NCI-H446 treated with DMSO at 0.1 percent for 48 hours (cell line): ENCODE measurements at places on chromosomes 2 and 18.

GRCh38 chr2:27071990-27072830, 756 bp upstream of the OST4 start:
- no peak for DNase-seq

DNA sequence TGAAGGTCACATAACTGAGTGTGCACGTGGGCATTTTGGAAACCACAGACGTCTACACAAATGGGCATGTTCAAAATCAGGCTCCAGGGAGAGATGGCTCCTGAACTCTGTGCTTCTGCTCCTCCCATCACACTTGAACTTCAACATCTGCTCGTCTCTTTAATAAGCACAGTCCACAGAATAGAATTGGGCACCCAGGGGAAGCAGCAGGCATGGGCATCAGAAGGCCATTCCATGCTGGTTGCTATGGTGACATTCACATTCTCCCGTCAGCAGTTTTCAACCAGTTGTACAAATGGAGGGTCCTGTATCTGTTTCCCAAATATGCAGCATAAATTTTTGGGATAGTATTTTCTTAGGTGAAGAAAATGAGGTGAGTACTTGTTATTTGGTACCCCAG, 183.7 kb upstream of the COPS8 start:
- no peak for DNase-seq

- DNase-seq, result no peak
Observed at GRCh38 chr2:150983314-150983897, 278.3 kb downstream of the RBM43 start.

DNA sequence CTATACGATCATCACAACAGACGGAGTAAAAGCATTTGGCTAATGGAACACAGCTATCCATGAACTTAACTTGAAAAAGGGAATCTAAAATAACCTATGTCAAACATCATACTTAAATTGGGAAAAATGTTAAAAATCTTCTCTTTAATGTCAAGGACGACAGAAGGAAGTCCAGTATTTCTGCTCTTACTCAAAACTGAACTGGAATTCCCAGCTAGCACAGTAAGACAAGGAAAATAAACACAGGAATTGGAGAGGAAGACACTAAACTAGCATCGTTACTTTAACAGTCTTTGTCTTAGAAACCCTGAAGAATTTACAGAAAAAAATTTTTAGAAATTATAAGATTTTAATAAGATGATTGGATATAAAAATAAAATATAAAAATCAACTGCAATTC, 112.6 kb downstream of the HDAC4 start:
- DNase-seq, result no peak

DNA sequence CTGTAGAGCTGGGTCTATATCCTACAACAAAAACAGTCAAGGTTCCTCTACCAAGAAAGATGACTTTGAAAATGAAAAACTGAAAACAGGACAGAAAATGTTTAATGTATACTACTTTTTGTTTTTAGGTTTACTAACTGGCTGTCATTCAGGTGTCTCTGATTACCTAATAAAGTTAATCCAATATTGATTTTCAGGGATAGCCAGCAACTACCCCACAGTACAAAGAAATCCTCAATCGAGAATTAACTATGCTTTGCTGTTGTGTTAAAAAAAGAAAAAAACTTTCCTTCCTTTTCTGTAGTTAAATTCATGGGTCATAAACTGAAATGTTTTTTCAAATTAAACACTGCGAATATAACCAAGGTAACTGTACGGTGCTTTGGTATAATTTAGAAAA, 45.8 kb downstream of the TTR start:
- no peak for DNase-seq

DNA sequence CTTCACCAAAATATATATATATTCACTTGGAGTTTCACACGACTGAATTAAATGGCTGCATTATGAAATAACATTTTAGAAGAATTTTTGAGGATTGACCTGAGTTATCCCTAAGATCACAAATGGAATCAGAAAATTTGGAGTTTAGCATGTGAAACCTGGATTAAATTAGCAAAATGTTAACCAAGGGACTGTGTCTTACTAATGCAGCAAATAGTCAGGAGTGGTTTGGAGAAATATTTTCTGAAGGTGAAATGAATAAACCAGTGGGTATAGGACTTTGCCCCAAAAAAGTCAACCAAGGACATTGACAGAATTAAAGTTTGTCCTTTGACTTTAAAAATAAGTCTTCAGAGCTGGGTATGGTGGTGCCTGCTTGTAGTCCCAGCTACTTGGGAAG, 111.2 kb downstream of the PRPF40A start:
- no peak for DNase-seq

GRCh38 chr18:140670-141266, 17.6 kb upstream of the USP14 start:
- no peak for DNase-seq

GRCh38 chr2:124050833-124051497, 25.9 kb downstream of the CNTNAP5 start:
- DNase-seq, result no peak

GRCh38 chr2:138115666-138116065, 151.4 kb downstream of the HNMT start:
- DNase-seq, result no peak

GRCh38 chr2:86443631-86444350, 2.6 kb downstream of the KDM3A start:
- DNase-seq, result no peak

DNA sequence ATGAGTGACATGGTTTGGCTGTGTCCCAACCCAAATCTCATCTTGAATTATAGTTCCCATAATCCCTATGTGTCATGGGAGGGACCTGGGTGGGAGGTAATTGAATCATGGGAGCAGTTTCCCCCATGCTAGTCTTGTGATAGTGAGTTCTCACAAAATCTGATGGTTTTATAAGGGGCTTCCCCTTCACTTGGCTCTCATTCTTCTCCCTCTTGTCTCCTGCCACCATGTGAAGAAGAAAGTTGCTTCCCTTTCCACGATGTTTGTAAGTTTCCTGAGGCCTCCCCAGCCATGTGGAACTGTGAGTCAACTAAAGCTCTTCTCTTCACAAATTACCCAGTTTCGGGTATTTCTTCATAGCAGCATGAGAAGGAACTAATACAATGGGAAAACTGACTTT, 14.0 kb downstream of the DNAH7 start:
- DNase-seq, result no peak

DNA sequence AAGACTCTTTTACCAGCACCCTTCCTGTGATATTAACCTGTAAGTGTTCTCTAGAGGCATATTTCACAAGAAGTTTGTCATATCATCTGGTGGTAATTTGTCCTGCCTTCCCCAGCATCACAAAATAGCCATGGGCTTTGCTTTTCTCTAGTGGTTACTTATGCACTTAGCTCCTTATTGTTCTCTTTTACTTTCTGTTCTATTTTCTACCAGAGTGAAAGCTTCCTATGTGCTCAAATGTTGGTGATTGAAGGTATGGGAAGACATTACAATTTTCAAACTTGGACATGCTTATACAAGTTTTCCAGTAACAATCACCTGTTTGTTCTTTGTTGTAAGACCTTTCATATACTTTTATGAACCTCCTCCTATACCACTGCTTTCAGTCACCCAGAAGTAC, 87.0 kb upstream of the KCNH7 start:
- DNase-seq, result no peak

DNA sequence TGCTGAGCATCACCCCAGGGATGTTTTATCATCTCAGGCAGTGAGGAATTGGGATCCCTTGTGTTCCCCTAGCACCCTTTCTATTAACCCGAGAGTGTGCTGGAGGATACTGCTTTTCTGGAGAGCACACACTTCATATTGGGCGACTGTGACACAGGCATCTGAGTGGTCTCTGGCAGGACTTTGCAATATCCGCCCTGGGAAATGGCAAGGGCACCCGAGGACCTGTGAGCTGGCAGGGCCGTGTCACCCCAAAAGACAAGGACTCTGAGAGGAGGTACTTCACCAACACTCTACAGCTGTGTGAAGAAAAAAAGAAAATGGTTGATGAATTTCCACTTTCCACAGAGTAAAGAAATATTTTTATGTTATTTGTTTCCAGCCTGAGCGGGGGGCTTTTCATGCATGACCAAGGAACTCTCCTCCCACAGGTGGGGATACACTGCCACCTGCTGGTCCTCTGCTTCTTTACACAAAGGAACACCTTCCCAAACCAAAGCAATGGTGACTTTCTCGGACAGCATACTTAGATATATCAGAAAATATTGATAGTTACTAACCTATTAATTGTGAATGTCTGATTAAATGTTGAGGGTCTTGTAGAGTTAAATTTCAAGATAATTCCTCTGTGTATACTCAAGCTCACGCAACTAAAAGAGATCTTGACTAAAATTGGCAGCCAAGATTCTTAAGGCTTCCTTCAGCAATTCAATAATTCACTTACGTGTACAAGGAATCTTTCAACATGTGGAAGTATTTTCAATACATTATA, 45.9 kb upstream of the REG3G start:
- no peak for DNase-seq

DNA sequence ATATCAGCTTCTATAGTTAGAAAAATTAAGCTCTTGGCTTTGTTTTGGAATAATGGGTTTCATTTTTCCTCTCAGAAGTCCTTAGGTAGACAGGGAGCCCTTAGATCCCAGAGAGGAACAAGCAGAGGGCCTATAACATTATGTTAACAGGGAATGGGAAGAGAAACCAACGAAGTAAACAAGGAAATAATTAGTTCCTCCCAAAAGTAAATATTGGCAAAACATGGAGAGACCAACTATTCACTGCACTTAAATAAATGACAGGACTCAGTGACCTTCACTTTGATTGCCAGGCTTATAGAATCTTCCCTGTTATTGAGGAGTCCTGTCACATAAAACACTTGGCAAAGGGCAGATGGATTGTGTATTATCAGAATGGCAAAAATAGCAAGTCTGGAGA, 5.3 kb downstream of the CRIM1 start:
- no peak for DNase-seq

- DNase-seq, result no peak
Observed at GRCh38 chr2:142502402-142502801, 371.6 kb upstream of the LRP1B start.

DNA sequence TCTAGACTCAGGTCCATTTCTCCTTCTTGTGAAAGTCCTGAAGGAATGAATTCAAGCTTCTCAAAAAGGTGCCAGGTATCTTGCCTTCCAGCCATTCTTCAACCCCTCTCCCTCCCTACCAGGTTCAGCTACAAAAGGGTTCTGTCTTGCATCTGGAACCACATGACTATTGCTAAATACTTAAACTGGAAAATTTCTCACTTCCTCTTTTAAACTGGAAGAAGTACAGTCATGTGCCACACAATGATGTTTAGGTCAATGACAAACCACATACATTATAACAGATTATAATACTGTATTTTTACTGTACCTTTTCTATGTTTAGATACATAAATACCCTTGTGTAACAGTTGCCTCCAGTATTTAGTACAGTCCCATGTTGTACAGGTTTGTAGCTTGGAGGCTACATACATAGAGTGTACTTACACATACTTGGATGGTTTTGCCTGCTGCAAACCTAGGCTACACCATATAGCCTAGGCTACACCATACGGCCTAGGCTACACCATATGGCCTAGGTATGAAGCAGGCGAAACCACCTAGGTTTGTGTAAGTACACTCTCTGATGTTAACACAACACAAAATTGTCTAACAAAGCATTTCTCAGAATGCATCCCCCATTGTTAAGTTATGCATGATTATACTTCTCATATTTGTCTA, 142.0 kb upstream of the DNMT3A start:
- no peak for DNase-seq

- DNase-seq, result no peak
Observed at GRCh38 chr2:39550701-39551285, 113.7 kb upstream of the MAP4K3 start.

- DNase-seq, result no peak
Observed at GRCh38 chr2:174074831-174075230, 109.7 kb upstream of the SP3 start.

GRCh38 chr18:48915626-48916425, 34.9 kb downstream of the SMAD7 start:
- DNase-seq, result no peak

- DNase-seq, result no peak
Observed at GRCh38 chr2:229910832-229911412, 10.9 kb downstream of the TRIP12 start.

- DNase-seq, result no peak
Observed at GRCh38 chr18:62479574-62479973, 43.3 kb upstream of the ZCCHC2 start.

DNA sequence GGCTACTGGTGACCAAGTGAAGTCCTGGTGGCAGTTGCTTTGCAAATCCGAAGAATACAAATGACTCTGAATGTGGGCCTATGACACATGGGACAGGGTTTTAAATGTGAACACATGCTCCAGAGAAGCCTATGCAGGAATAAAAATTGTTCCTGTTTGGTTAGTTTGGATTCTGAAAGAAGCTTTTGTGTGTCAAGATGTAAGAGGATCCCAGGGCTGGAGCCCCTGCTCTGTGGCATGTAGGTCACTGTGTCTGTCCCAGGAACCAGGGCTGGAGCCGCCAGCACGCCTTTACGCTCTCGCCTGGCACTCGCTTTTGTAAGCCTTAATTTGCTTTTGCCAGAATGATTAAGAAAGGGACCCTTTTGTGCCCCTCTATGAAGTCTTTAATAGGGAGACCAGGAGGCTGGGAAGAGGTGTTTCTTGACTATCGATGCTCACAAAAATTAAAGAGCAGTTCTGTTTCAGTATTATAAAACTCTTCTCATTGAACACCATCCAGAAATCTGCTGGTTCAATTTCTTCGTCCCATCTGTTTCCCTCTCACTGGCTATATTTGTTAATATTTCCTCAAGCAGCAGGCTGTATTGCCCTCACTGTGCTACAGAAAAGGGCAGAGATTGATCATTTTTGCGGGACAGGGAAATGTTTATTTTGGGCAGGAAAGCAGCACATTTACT, 532.7 kb upstream of the POU3F3 start:
- DNase-seq, result no peak

GRCh38 chr2:99183025-99183424, 2.0 kb downstream of the MRPL30 start:
- no peak for DNase-seq

DNA sequence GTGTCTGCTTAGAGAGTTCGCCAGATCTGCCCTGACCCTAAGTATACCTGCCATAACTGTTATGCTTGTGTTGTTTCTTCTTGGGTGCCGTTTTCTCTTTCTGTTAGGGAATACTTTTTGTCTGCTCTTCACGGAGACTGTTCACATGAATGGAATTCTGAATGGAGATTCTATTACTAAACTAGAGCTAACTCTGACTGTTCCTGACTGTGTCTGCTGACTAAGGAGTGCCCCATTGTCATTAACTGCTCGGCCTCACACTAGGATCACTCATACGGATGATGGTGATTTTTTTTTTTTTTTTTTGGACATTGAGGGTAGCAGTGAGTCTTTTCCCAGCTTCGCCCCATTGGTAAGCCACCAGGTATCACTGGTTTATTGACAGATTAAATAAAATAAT, 104.8 kb upstream of the SLC8A1 start:
- DNase-seq, result no peak

- DNase-seq, result no peak
Observed at GRCh38 chr2:23601301-23601965, 216.5 kb downstream of the KLHL29 start.
